ENCODE measurements at places on chromosomes 3 and 15. TPM values are rescaled to one million over a fixed set of nuclear protein-coding genes. Genes with fewer than 3 reads are reported as not detected.

DNA sequence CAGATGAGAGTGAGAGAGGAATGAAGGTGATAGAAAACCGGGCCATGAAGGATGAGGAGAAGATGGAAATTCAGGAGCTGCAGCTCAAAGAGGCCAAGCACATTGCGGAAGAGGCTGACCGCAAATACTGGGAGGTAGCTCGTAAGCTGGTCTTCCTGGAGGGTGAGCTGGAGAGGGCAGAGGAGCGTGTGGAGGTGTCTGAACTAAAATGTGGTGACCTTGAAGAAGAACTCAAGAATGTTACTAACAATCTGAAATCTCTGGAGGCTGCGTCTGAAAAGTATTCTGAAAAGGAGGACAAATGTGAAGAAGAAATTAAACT is 88.9 kb downstream of the EOMES start:
- no peak for DNase-seq

GRCh38 chr3:165854696-165855095 is 17.5 kb upstream of the BCHE start:
- peak; percentile 33 for DNase-seq

- DNase-seq: peak; percentile 79
Measured at GRCh38 chr15:48644827-48645557, 517 bp downstream of the FBN1 start.

DNA sequence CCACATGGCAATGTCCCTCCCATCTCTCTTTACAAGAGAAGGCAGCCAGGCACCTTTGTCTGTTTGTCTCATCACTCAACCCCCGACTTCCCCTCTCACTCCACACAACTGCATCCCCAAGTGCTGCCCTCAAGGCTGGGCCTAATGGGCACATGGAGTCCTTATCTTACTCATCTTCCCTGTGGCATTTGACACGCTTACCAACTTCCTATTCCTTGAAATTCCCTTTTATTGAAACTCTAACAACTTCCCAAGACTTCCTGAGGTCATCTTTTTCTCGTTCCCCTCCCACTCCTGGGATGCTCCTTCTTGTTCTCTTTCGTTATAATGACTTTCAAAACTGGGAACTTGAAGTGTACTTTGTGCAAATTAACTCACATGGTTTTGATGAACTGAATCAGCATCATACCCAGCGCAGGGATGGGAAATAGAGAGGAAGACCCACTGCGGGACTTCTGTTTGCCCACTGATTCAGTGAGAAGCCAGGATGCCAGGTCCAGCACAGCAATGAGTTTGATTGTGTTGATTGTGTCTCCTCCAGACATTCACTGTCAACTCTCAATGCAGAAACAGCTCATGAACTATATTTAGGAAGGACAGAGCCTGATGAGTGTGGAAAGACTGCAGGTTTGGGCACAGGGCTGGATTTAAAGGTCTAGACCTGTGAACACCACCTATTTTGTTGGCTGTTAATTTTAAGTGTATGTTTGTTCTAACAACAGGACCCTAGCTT is 104.7 kb upstream of the TNIK start:
- no peak for DNase-seq

DNA sequence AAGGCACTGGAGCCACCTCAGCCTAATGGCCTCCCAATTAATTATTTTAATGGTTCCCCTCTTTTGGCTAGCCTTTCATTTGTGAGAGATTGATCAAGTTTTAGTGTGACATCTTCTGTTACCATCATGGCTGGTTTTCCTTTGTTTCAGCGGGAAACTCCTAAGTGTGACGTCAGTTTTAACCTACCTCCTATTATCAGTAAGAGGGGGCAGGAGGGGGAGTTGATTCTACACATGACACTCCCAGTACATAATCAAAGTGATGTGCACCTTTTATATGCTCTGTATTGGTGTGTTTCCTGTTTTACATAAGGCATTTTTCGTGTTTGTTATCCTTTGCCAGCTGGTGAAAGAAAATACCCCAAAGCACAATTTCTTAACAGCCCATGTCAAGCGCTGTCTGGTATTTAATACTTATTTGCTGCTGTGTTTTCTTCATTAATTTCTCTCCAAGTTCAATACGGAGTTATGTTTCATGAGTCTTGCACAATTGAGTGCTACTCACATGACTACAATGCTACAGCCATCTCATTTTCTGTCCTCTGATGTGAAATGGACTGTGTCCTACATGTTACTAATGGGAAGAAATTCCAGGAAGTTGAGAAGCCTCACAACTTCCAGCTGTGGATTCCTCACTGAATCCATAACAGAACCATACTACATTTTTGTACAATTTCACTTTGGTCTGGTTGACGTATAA is 52.2 kb upstream of the POLR2M start:
- peak; percentile 7 for DNase-seq

DNA sequence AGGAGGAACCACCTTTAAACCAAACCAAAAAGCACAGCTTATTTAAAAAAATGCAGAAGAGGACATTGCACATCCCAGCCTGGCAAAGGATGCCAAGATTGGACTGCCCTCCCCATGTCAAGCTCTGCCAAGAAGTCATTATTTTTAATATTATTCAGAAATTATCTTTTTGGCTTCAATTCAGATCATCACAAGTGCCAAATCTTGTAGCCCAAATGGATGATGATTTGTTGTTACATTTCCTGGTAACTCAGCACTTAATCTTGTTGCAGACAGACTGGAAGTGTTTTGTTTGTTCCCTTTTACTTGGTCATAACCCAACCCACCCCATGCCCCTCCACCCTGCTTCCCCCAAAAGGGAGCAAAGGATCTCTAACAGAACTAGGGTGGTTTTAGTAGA is 28.1 kb upstream of the LXN start:
- peak; percentile 79 for DNase-seq

GRCh38 chr3:29537889-29538609 is 257.2 kb downstream of the RBMS3 start:
- peak; percentile 84 for DNase-seq

DNA sequence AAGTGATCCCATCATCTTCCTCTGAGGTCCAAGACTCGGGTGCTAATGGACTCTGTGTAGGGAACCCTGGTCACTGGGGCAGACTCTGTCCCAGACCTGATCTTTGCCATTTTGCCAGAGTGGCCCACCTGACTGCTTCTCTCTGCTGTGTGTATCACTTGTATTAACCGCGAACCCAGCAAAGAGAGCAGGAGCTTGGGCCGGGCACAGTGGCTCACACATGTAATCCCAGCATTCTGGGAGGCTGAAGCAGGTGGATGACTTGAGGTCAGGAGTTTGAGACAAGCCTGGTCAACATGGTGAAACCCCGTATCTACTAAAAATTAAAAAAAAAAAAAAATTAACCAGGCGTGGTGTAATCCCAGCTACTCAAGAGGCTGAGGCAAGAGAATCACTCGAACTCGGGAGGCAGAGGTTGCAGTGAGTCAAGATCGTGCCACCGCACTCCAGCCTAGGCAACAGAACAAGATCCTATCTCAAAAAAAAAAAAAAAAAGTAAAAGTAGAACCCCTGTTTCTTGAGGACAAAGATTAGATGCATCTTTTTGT is 32.9 kb upstream of the CYP11A1 start:
- DNase-seq: no peak

GRCh38 chr15:70525551-70525950 is 237.8 kb downstream of the UACA start:
- DNase-seq: no peak

DNA sequence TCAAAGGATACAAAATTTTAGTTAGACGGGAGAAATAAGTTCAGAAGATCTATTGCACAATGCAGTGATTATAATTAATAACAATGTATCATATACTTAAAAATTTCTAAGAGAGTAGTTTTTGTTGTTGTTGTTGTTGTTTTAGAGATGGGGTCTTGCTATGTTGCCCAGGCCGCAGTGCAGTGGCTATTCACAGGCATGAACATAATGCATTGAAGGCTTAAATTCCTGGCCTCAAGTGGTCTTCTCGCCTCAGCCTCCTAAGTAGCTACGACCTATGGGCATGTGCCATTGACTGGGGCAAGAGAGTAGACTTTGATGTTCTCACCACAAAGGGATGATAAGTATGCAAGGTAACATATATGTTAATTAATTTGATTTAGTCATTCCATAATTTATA is 7.5 kb downstream of the STRIT1 start:
- DNase-seq: no peak

DNA sequence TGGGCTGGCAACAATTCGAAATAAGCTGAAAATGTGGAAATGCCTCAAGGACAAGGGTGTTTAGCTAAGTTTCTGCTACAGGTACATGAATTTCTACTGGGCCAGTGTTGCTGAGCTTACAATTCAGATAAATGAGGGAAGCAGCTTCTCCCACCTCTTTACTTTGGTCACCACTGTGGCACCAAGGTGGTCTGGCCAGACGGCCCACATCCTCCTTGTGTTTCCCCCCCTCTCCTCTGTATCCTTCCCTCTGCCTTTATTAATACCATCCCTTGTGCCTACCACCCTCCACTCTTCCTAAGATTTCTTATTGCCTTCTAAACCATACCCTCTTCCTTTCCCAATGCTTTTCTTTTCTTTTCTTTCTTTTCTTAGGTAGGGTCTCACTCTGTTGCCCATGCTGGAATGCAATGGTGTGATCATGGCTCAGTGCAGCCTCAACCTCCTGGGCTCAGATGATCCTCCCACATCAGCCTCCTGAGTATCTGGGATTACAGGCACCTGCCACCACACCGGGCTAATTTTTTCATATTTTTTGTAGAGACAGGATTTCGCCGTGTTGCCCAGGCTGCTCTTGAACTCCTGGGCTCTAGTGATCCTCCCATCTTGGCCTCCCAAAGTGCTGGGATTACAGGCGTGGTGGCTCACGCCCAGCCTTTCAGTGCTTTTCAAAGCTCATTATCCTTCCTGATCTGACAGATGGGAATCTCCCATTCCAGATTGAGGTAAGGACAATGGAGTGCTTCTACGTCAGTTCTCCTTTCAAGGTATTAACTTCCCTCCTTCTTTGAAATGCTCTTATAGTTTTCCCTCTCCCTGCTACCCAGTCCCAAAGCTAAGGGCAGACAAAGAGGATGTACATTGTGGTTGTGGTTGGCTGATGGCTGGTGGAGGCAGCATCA is 14.8 kb downstream of the ANXA2 start:
- no peak for DNase-seq

GRCh38 chr3:38268522-38268921 is 2.9 kb downstream of the SLC22A13 start:
- no peak for DNase-seq

DNA sequence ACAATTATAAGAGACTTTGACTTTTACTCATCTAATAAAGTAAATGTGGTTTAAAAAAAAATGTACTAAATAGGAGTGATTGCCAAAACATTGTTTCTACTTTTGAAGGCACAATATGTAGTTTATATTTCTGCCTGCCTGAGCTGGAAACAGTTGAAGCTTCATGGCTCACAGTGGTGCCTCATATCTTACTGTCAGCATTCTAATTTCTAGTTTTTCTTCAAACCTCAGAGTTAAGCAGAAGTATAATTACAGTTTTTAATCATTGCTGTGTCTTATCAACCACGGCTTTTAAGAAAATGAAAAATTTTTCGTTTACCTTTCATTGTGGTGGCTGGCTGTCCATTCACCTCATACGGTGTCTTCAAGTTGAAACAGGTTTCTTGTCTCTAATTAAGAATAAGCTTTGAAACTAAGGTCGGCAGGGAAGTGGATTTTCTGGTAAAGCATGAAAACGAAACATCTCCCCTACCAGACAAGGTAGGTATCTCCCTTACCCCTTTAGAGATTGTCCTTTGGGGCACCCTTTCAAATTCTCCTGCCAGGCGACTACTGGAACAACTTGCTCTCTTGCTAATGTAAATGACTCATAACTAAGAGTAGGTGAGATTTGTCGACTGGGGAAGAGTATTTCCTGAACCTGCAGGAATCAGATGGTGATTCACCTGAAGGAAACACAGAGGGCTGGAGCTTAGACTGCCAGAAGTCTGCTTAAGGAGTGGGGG is at the start of gene GPR87:
TSS of gene GPR87 (minus strand) at position 554 of the 725 bp plus-strand sequence. CDS start 16,720 bp downstream, outside the sequence.
- no peak for DNase-seq

- DNase-seq: no peak
Measured at GRCh38 chr15:61153291-61153690, 75.8 kb downstream of the RORA start.

DNA sequence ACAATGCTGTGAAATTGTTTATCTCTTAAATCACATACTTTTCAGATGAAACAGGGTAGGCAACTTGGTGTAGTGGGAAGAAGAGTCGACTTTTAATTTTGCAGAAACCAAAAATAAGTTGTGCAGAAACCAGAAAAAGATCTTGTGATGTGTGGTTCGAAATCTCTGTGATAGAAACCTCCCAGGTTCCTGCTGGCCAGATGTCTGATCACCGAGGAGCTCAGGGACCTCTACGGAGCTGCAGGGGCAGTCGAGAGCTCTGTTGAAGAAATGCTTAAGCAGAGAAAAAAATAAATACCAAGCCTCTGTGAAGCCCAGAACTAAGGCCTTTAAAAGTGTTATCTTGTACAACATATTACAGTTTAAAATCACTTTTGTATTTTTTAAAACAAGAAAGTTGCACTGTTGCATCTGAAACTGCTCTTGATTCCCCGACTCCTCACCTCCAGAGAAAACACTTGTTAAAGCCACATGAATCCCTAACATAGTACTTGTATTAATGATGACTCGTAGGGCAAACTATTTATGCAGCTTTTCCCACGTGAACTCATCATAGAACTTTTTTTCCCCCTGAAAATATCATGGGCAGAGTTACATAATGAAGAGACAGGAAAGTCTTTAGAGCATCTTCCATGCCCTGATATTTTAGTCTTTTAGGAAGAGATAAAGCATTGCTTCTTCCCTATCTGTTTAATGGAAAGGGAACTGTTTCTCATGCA is 51.3 kb downstream of the CCK start:
- DNase-seq: no peak

- no peak for DNase-seq
Measured at GRCh38 chr3:111285694-111286093, 214.1 kb downstream of the NECTIN3 start.

DNA sequence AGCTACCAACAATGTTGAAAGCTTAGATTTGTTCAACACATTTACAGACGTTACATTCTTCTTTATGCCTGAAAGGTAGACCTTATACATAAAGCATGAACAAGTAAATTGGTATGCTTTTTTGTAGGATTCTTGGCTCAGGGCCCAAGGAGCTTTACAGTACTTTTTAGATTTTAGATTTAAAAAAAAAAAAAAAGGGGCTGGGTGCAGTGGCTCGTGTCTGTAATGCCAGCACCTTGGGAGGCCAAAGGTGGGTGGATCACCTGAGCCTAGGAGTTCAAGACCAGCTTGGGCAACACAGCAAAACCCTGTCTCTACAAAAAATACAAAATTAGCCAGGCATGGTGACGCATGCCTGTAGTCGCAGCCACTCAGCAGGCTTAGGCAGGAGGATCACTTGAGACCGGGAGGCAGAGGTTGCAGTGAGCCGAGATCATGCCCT is 39.7 kb downstream of the MEF2A start:
- no peak for DNase-seq

DNA sequence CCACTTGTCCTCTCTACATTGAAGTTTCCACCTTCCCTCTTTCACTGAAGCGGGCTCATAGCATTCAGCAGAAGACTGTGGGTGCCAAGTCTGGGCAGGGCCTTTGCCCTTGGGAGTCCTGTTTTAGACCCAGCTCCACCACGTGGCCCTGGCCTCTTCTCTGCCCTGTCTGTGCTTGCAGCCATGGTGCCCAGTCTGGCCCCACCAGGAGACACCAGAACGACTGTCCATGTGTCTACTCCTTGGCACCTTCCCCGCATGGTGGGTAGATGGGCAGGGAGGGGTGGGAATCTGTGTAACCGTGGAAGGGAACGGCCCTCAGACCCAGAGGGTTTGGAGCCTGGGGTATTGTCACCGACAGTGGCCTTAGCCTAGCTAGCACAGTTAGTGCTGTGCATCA is 17.9 kb upstream of the EMC3 start:
- DNase-seq: no peak

- DNase-seq: no peak
Measured at GRCh38 chr3:98807011-98807410, 43.9 kb downstream of the ST3GAL6 start.

ZNF385D gene
- total RNA-seq: 1.8 TPM

SLC2A2 gene
- total RNA-seq: not detected

TEX55 gene
- not detected for total RNA-seq

HIGD2B gene
- under 0.01 TPM for total RNA-seq

SV2B gene
- total RNA-seq: 0.40 TPM
